Mesendoderm (in vitro differentiated cells): ENCODE measurements at places on chromosomes 2 and 18.

DNA sequence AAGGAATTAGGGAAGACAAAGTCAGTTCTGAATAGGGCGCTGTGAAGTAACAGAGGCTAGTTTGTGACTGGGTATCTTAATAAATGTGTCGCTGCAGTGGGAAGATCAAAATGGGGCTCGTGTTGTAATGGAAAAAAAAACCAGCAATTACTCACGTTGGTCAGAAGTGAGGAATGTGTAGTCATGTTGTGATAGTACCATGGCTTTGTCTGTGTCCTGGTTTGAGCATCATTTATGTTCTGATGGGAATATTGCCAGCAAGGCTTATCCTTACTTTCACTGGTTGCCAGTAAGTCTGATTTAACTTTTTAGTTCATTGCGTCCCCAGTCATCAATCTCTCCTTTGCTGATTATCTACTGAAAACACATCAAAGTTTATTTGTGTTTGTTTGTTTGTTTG, 467.6 kb downstream of the NYAP2 start:
- no peaks in the 10 kb centered on the region for H3K27me3 ChIP-seq
- no peak overlapping the region for H3K4me3 ChIP-seq
- H3K4me1 ChIP-seq = no peaks in the 10 kb centered on the region

DNA sequence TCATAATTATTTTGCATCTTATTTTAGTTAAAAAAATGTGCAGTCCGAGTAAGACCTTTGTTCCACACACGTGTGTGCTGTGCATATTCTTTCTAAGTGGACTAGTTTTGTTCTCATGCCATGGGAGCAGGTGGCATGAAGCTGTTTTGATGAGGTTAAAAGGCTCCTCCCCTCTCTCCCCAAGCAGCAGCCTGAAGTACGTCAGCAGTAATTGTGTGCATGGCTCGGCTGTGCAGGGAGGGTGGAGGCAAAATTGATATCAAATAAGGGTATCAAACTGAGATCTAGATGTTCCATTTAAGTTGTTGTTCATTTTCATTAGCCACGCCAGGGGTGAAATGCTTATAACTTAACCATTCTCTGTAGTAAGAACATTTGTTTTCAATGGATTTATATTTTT, at the start of gene NYAP2:
NYAP2 (plus strand) TSS at position 207 of the 400 bp plus-strand sequence. CDS start 9,171 bp downstream, outside the sequence.
- H3K4me3 ChIP-seq = no peak within 1 kb of the TSS
- no peak within 1 kb of the TSS for H3K27ac ChIP-seq
- H3K36me3 ChIP-seq = no peaks in the 10 kb centered on the region
- H3K27me3 ChIP-seq = no peaks in the 10 kb centered on the region

GRCh38 chr18:59994357-59994756, 94.6 kb downstream of the PMAIP1 start:
- H3K27ac ChIP-seq = no peak overlapping the region
- H3K36me3 ChIP-seq = no peaks in the 10 kb centered on the region
- H3K4me1 ChIP-seq = no peaks in the 10 kb centered on the region

DNA sequence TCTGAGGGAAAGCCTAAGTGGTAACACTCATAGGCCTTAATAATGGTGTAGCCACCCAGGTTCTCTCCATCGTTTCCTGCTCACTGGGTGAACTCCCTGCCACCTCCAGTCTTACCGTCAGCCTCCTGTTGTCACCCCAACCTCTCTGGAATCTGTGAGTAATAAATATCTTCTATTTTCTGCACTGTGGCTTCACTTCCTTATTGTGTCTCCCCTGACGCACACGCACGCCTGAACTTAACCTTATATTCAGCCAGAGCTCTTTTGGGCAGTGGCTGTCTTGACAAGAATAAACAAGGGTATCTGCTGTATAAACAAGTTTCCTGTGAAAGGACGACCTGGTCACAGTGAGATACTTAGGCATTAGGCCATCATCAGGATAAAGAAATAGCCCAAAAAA, 467.2 kb downstream of the SPAG16 start:
- H3K36me3 ChIP-seq = no peaks in the 10 kb centered on the region
- H3K27me3 ChIP-seq = no peaks in the 10 kb centered on the region
- H3K4me3 ChIP-seq = no peak overlapping the region
- no peak for DNase-seq

GRCh38 chr2:38524580-38524979, 78.1 kb downstream of the HNRNPLL start:
- H3K27me3 ChIP-seq = no peaks in the 10 kb centered on the region
- peaks cover 2% of the 10 kb centered on the region for H3K4me1 ChIP-seq
- H3K36me3 ChIP-seq = no peaks in the 10 kb centered on the region
- no peak overlapping the region for H3K27ac ChIP-seq
- no peak overlapping the region for H3K4me3 ChIP-seq
- no peak for DNase-seq

DNA sequence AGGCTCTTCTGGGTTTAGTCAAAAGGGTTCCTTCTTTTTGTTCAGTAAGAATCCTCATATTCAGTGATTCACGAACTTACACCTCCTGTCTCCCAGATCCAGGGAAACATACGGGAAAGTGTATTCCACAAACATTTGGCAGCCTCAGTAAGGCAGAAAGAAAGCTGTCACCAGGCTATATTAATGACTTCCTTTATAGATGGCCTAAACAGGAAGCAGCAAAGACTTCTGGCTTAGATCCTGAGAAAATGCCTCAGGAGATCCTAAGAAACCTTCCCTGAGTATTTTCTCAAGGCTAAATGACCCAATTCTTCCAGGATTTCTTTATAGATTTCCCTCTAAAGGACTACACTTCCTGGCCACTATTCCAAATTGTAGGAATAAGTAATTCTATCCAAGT, 1995.5 kb upstream of the CELF4 start:
- DNase-seq = no peak
- H3K4me1 ChIP-seq = no peaks in the 10 kb centered on the region
- no peak overlapping the region for H3K4me3 ChIP-seq

DNA sequence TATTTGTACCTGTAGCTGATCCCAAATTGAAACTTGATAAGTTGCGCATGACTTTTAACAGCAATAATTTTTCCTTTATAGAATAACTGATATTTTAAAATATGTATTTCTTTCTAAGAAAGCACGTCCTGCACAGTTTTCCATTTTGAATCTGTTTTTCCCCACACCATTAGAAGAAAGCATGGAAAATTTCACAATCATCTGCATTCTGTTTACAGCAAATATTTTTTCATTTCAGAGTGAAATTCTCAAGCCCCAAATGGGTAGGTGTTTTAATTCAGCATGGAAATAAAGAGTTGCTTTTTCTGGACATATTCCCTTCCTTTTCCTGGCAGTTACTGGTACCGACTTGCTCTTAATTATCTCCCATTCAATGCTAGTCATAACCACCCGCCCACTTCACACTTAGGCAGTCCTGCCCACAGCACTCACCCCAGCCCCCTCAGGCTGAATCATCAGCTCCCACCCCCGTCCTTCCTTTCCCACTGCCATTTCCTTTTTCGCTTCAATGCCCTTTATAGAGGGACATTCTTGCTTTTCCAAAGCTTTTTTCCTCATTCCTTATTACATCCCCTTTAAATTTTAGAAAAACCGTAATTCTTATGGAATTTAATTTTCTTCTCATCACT, 89.2 kb upstream of the GLS start:
- peak; percentile 59 for DNase-seq
- H3K4me1 ChIP-seq = peaks cover 3% of the 10 kb centered on the region
- no peaks in the 10 kb centered on the region for H3K36me3 ChIP-seq
- H3K27me3 ChIP-seq = no peaks in the 10 kb centered on the region
- H3K27ac ChIP-seq = no peak overlapping the region

- no peaks in the 10 kb centered on the region for H3K4me1 ChIP-seq
- H3K27me3 ChIP-seq = no peaks in the 10 kb centered on the region
- H3K36me3 ChIP-seq = no peaks in the 10 kb centered on the region
- no peak overlapping the region for H3K27ac ChIP-seq
Measured at GRCh38 chr2:100987536-100987935, 14.6 kb upstream of the RPL31 start.

DNA sequence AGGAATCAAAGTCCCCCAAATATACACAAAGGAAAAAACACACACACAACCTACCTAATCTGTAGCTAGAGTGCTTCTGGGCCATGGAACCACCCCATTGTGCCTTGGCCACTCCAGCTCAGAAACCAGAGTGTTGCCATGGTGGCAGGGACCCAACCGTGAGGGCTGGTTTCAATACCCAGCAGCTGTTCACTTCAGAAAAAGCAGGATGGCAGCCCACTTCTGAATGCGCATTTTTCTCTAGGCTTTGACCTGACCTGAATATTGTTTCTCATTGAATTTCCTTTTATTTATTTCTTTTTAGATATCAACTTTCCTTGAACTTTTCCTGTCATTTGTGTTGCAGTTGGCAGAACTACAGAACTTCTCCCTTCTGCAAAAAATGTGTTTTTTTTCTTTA, 43.0 kb upstream of the EHBP1 start:
- no peak for DNase-seq
- H3K4me1 ChIP-seq = peaks cover 3% of the 10 kb centered on the region
- no peaks in the 10 kb centered on the region for H3K27me3 ChIP-seq

- no peak overlapping the region for H3K27ac ChIP-seq
- no peaks in the 10 kb centered on the region for H3K36me3 ChIP-seq
- peaks cover 8% of the 10 kb centered on the region for H3K4me1 ChIP-seq
- DNase-seq = no peak
Measured at GRCh38 chr2:230947908-230948365, 22.9 kb upstream of the GPR55 start.

- H3K27ac ChIP-seq = no peak overlapping the region
- no peaks in the 10 kb centered on the region for H3K36me3 ChIP-seq
- H3K4me3 ChIP-seq = no peak overlapping the region
- no peaks in the 10 kb centered on the region for H3K27me3 ChIP-seq
- DNase-seq = no peak
- H3K4me1 ChIP-seq = no peaks in the 10 kb centered on the region
Measured at GRCh38 chr2:42614838-42615237, 46.4 kb downstream of the MTA3 start.

- no peaks in the 10 kb centered on the region for H3K27me3 ChIP-seq
- no peak overlapping the region for H3K4me3 ChIP-seq
- no peaks in the 10 kb centered on the region for H3K36me3 ChIP-seq
- no peak overlapping the region for H3K27ac ChIP-seq
- no peak for DNase-seq
- peaks cover 38% of the 10 kb centered on the region for H3K4me1 ChIP-seq
Measured at GRCh38 chr2:74004212-74005182, 19.8 kb downstream of the TET3 start.

GRCh38 chr2:229371086-229371485, 100.0 kb upstream of the PID1 start:
- DNase-seq = no peak
- no peak overlapping the region for H3K4me3 ChIP-seq
- no peak overlapping the region for H3K27ac ChIP-seq

GRCh38 chr2:160252278-160252887, 52.3 kb upstream of the ITGB6 start:
- H3K27ac ChIP-seq = no peak overlapping the region
- DNase-seq = peak; percentile 34
- H3K36me3 ChIP-seq = no peaks in the 10 kb centered on the region
- H3K4me3 ChIP-seq = no peak overlapping the region
- H3K4me1 ChIP-seq = no peaks in the 10 kb centered on the region

- H3K27me3 ChIP-seq = no peaks in the 10 kb centered on the region
- no peak overlapping the region for H3K4me3 ChIP-seq
- no peak overlapping the region for H3K27ac ChIP-seq
- H3K36me3 ChIP-seq = no peaks in the 10 kb centered on the region
Measured at GRCh38 chr2:157923598-157924217, 47.6 kb upstream of the ACVR1 start.

GRCh38 chr2:109275120-109276012, 146.4 kb downstream of the SH3RF3 start:
- no peak overlapping the region for H3K4me3 ChIP-seq
- no peak overlapping the region for H3K27ac ChIP-seq
- no peak for DNase-seq
- H3K4me1 ChIP-seq = no peaks in the 10 kb centered on the region
- no peaks in the 10 kb centered on the region for H3K27me3 ChIP-seq

- H3K4me3 ChIP-seq = no peak overlapping the region
- H3K4me1 ChIP-seq = no peaks in the 10 kb centered on the region
- no peaks in the 10 kb centered on the region for H3K27me3 ChIP-seq
Measured at GRCh38 chr2:119106301-119106897, 52.2 kb downstream of the C1QL2 start.

DNA sequence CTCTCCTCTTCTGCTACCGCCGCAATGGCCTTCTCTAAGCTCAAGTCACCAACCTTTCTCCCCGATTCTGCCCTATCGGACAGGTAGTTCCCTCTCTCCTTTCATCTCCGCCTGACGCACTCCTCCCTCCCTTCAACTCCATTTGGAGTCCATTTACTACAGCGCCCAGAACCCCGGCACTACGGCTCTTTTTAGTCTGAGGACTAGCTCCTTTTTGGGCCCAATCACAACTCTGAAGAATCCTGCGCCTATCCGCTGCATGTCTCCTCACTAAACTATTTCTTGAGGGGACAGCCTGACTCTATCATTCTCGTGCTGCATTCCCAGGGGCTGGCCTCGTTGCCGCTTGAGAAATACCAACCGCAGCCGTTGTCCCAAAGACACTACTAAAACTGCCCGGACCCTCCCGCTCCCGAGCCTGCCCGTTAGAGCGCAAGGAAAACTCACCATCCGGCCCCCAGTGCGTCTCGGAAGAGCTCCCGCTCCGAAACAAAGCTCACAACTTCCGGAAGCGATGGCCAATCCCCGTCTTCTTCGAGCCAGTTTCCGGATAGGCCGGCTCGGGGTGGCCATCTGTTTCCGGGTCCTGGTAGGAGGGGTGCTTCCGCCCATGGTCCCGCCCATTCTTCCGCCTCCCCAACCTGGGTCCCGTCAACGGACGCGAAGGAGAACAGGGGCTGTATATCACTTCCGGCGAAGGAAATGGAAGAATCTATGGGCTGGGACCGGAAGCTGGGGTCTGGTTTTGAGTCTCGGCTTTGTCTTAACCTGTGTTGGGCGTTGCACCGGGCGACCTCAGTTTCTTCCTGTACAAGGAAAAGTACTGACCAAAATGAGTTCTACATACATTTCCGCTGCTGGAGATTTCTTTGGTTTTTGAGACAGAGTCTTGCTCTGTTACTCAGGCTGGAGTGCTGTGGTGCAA, at the start of gene TPRKB:
TPRKB (minus strand) TSS at position 491 of the 925 bp plus-strand sequence. CDS start 2,776 bp downstream, outside the sequence.
- peak within 1 kb of the TSS; percentile 87 for H3K4me3 ChIP-seq
- no peaks in the 10 kb centered on the region for H3K4me1 ChIP-seq
- peak; percentile 98 for DNase-seq

GRCh38 chr2:237242091-237242536, 156.4 kb downstream of the COPS8 start:
- DNase-seq = no peak
- no peaks in the 10 kb centered on the region for H3K27me3 ChIP-seq
- no peaks in the 10 kb centered on the region for H3K4me1 ChIP-seq
- H3K4me3 ChIP-seq = no peak overlapping the region

- DNase-seq = no peak
- H3K4me3 ChIP-seq = no peak overlapping the region
- H3K27me3 ChIP-seq = no peaks in the 10 kb centered on the region
- no peak overlapping the region for H3K27ac ChIP-seq
Measured at GRCh38 chr2:239249048-239249447, 151.8 kb downstream of the HDAC4 start.

- H3K4me1 ChIP-seq = peaks cover 3% of the 10 kb centered on the region
- no peaks in the 10 kb centered on the region for H3K36me3 ChIP-seq
- H3K27ac ChIP-seq = no peak overlapping the region
- H3K27me3 ChIP-seq = no peaks in the 10 kb centered on the region
- H3K4me3 ChIP-seq = no peak overlapping the region
- DNase-seq = no peak
Measured at GRCh38 chr18:10951631-10952544, 197.5 kb downstream of the PIEZO2 start.

DNA sequence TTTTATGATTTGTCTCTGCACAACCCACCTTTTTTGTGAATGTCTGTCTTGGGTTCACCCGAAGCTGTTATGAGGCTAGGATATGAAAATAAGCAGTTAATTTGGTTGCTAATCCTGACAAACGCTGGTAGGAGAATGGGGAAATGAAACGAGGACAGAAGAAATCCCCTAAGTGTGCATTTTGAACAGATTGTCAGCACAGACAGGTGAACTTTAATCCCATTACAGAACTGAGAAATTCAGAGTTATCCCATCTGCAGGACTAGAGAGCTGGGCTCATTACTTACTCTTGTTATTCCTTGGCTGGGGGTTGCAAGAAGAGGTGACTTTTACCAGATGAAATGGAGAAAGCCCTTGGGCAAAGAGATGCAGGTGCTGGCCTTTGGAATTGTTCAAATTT, 123.3 kb upstream of the NYAP2 start:
- no peak overlapping the region for H3K27ac ChIP-seq
- no peak for DNase-seq
